CD4-positive, alpha-beta T cell treated with Interleukin-12 subunit alpha and Interleukin-12 subunit beta, for 1 hour (primary cell): ENCODE measurements at places on chromosomes 7 and 10.

DNA sequence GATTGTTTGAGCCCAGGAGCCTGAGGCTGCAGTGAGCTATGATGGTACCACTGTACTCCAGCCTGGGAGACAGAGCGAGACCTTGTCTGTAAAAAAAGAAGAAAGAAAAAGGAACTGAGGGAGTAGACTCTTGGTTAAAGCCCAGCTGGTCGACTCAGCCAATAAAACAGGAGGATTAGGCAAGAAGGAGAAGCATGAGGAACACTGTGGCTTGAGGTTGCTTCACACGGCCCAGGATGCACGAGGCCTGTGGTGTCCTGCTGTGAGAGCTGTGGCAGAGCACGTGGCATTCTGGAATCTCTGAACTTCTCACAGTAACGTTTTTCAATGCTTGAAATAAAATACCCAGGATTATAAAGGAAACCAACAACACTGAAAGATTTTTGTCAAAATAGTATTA lies 93.3 kb downstream of the CUL2 start:
- no peak for DNase-seq

DNA sequence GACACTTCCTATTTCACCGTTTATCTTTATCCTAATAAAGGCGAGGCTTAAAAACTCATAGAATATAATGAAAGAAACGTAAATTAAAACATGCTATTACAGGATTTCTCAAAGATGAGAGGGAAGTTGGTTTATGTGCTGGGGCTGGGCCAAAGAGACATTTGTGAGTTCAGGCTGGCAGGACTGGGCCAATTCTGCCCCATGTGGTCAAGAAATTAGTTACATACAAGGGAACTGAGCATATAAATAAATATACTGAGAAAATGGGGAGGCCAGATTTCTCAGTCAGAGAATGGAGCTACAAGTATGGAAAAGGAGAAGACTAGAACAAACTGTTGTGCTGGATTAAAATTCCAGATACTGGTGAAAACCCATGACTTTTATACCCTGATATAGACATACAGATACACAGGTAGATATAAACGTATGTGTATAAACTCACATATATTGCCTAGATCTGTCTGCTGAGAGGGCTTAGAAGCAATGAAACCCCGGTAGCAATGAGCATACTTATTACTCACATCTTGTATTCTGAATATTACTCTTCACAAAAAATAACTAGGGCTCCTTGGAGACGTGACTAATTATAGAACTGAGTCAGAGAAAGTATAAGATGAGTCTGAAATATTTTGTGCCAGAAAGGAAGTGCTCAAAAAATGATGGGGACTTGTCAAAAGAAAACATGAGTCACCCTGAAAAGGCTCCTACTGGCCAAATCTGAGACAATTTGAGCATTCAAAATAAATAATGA lies 155.7 kb upstream of the FGFR2 start:
- no peak for DNase-seq

DNA sequence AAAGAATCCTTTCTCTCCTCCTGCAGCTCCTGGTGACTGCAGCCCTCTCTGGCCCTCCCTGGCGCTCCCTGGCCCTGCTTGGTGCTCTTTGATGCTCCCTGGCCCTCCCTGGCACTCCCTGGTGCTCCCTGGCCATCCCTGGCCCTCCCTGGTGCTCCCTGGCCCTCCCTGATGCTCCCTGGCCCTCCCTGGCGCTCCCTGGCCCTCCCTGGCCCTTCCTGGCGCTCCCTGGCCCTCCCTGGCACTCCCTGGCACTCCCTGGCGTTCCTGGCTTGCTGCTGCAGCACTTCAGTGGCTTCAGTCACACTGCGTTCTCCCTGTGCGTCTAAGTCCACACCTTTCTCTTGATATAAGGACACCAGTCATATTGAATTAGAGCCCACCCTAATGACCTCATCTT lies 15.2 kb upstream of the FGFR2 start:
- no peak for DNase-seq

- DNase-seq = no peak
Measured at GRCh38 chr10:72218726-72219125, 2.6 kb upstream of the ASCC1 start.

- no peak for DNase-seq
Measured at GRCh38 chr10:1110674-1111119, 54.5 kb downstream of the WDR37 start.

DNA sequence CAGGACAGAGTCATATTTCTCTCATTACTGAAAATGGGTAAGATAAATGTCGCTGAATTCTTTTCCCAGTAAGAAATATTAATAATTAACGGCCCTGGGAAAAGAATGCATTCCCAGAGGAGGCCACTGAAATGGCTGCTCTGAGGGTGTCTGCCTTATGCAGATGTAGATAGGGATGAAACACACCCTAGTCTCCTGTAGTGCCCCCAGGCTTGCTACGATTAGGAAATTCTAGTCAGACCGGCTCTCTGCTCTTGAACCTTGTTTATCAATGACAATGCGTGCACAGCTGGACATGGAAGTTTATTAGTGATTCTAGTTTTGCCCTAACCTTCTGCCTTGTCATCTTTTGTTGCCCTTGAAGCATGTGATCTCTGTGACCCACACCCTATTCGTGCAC lies 291.1 kb downstream of the ZNF248 start:
- DNase-seq = no peak

DNA sequence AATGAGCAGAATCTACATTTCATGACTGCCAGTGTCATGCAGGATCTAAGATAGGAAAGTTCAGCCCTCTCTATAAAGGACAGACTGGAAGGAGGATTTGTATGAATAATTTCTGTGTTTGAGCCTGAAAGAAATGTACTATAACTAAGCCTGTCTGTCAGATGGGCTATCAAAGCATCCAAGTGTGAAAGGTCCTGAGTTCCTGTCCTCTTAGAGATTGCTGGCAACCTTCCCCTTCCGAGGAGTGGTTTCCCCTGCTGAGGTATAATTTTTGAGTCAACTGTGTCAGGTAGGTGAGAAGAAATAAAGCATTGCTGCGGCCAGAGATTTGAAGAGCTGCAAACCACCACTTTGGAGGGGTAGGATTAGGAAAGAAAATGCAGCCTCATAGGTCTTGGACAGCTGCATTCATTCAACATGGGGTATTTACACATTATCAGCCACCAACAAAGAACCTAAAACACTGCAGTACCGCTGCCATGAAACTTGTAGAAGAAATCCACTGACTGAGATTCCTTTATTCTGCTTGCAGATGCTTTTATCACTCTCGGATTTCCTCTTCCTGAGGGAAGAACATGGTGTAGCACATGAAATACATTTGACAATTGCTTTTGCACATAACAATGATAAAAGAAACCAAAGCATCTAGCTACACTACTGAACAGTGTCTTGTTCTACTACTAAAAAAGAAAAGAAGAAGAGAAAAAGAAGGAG lies 189.1 kb downstream of the DGKI start:
- no peak for DNase-seq

GRCh38 chr7:84529480-84530205 lies 335.1 kb upstream of the SEMA3A start:
- no peak for DNase-seq

DNA sequence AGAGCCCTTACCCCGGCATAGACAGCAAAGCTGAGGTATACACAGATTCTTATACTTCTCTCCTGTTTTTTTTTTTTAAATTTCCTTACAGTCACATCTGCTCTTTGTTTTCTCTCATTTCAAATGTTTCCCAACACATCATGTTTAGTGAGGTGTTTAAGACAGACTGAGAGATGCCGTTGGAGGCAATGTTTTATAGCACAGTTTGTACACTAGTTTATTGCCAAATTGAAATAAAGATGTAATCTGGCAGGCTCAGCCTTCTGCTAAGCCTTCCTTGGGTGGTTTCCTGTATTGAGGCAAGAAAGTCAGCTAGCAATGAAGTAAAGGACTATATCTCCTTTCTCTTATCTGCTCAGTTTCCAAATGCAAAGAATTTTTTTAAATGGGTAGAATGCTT lies 393.4 kb downstream of the SORCS1 start:
- DNase-seq = no peak

GRCh38 chr7:30799976-30800661 lies 28.9 kb downstream of the MINDY4 start:
- no peak for DNase-seq

DNA sequence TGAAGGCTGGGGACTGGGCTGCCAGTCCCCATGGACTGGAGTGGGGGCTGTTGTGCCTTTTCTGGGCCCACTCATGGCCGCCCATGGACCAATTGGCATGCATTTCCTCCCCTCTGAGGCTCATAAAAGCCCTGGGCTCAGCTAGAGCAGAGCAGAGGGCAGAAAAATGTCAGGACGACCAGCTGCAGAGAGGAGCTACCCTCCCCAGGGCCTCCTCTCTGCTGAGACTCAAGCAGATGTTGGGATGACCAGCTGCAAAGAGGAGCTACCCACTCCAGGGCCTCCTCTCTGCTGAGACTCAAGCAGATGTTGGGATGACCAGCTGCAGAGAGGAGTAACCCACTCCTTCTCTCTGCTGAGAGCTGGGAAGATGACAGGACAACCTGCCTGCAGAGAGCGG lies 20.3 kb upstream of the NUB1 start:
- DNase-seq = no peak

DNA sequence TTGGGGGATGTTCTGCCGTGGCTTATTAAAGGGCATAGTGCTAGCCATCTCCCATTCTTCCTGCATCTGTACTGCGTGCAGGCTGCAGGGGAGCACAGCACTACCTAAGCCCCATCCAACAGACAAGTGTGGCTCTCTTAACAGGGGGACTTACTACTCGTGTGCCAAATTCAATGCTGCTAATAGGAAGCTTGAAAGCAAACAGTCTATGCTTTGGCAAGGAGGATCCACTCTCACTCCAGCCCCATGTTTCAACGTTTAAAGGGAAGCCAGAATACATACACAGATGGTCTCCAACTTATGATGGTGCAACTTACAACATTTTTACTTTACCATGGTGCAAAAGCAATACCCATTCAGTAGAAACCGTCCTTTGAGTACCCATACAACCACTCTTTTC lies 228.0 kb upstream of the C7orf33 start:
- no peak for DNase-seq

- no peak for DNase-seq
Measured at GRCh38 chr10:75746356-75746755, 314.9 kb downstream of the LRMDA start.

- DNase-seq = no peak
Measured at GRCh38 chr7:20484356-20484755, 131.1 kb upstream of the ABCB5 start.

- no peak for DNase-seq
Measured at GRCh38 chr7:71787513-71787912, 624.6 kb downstream of the CALN1 start.

GRCh38 chr10:28545967-28546644 lies 13.2 kb downstream of the WAC start:
- peak; percentile 23 for DNase-seq

DNA sequence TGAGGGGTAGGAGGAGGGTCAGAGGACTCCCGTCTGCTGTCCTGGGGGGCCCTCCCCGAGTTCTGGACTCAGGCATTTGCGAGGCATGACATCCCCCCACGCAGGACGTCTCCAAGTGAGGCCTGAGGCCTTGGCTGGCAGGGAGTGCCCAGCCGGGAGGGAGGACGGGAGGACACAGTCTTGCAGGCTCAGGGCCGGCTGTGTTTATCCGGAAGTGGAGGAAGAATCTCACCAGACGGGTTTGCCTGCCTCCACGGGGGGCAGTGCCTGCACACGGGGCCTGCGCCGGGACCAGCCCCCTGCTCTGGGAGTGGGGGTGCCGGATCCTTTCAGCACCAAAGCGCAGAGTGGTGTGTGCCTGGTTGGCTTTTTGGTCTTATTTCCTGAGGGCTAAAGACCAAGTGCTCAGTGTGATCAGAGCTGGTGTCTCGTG lies 10.9 kb downstream of the PWWP2B start:
- no peak for DNase-seq

DNA sequence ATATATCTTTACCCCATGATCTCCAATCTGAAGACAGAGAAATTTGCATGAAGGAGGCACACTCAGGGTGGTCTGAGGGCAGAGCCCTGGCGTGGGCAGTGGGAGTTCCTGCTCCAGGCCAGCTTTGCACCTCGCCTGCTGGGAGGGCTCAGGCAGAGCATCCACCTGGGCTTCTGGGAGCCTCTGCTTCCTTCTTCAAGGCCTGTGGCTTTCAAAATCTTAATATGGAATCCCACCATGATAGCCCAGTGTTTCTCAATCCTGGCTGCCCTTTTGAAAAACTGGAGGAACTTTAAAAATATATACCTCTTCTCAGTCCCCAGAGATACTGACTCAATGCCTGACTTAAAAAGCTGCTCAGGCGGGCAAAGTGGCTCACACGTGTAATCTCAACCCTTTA lies 36.7 kb upstream of the PSAP start:
- no peak for DNase-seq

DNA sequence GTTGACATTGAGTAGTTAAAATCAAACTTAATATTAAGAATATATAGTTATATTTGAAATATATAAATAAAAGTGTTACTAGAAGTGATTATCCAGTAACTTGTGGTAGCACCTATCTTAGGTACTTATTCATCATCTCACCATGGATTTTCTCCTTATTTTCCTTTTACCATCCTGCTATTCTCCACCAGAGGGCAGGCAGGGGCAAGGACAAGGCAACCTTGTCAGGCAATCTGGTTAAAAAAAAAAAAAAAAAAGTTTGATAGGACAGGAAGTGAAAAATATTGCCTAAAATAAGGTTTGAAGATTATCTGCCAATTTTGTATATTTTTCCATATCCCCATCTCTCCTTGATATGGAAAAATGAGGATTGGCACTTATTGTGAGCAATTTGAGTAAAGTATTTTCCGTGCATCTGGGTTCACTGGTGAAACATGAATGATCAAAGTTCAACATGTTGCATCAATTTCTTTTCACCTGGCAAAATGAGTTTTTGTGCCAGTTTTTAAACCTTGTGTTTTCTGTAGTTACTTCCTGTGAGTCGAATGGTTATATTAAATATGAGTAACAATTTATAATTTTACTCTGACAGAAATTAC lies 256.7 kb downstream of the AGMO start:
- no peak for DNase-seq

GRCh38 chr10:5634918-5635317 lies 31.5 kb downstream of the ASB13 start:
- DNase-seq = no peak

- no peak for DNase-seq
Measured at GRCh38 chr10:1957057-1957456, 219.7 kb upstream of the ADARB2 start.
